ENCODE measurements at places on chromosomes 13 and 19. TPM values are rescaled to one million over a fixed set of nuclear protein-coding genes. Genes with fewer than 3 reads are reported as not detected.

Gene KLHL26
- 4.2 TPM for total RNA-seq

Gene MTMR6
- 29.6 TPM for total RNA-seq

Gene COL5A3
- total RNA-seq = under 0.01 TPM

Gene LYL1
- 99.7 TPM for total RNA-seq

Gene ZNF525
- total RNA-seq = 5.8 TPM

Gene IGFLR1
- 4.2 TPM for total RNA-seq

Gene RASAL3
- 2.9 TPM for total RNA-seq

Gene ACER1
- total RNA-seq = not detected

Gene ZNF285
- 1.9 TPM for total RNA-seq

Gene CGB1
- not detected for total RNA-seq

Gene SGCG
- total RNA-seq = under 0.01 TPM

Gene ATP4B
- total RNA-seq = not detected

Gene PSG5
- not detected for total RNA-seq

Gene SHD
- not detected for total RNA-seq
